ENCODE measurements at places on chromosomes 2 and 18.

DNA sequence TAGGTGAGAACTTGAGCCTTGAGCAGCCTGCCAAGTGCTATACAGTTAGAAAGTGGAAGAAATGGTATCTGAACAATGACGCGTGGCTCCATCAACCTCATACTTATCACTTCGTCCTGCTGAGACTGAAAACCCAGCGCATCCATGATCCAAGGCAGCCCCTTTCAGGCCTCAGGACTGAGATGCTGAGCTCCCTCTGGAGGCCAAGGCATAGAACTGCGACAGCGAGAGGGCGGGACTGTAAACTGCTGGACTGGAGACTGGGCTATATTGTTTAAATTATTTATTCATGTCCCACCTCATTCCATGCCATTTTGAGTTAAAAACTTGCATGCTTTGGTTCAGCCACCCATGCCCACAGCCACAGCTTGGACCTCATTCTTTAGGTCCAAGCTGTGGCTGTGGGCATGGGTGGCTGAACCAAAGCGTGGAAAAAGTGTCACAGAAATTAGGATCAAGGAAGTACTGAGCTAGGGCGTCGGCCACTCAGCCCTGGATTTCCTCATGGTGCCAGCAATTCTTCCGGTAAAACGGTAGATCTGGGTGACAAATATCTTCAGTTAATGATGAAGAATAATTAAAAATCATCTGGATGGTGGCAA, 195.5 kb downstream of the L3MBTL4 start:
- no peak for DNase-seq

GRCh38 chr2:105143467-105144151, 97.9 kb upstream of the GPR45 start:
- DNase-seq, result no peak

GRCh38 chr18:8139891-8140406, 469.3 kb upstream of the RAB12 start:
- no peak for DNase-seq

DNA sequence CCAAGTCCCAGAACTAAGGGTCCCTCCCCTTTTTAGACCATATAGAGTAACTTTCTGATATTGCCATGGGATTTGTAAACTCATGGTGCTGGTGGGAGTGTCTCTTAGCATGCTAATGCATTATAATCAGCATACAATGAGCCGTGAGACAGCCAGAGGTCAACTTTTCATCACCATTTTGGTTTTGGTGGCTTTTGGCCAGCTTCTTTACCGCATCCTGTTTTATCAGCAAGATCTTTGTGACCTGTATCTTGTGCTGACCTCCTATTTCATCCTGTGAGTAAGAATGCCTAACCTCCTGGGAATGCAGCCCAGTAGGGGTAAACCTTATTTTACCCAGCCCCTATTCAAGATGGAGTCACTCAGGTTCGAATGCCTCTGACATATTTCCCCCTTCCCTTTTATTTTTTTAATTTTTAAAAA, 148.2 kb downstream of the PHLPP1 start:
- DNase-seq, result no peak

DNA sequence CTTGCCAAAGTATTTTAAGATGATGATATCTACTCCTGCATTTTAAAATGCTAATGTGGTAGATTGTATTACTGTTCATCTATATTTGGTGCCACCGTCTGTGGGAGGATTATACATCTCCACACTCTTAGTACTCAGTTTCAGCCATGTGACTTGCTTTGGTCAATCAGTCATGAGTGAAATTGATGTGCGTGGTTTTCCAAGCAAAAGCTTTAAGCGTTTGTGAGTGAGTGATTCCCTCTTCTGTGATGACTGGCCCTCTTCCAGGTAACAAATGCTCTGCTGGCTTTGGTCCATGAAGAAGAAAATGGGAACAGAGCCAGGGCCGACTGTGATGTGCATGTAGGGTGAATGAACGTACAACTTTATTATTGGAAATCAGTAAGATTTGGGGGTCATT, 330.4 kb downstream of the LPIN1 start:
- DNase-seq, result no peak
